ENCODE measurements at places on chromosomes 13 and 19. TPM values are rescaled to one million over a fixed set of nuclear protein-coding genes. Genes with fewer than 3 reads are reported as not detected.

Gene SLC10A2
- not detected for total RNA-seq

Gene CNOT3
- total RNA-seq: 63.2 TPM

Gene SIAH3
- total RNA-seq: not detected

Gene SIGLEC8
- not detected for total RNA-seq

Gene TMEM150B
- not detected for total RNA-seq

DNA sequence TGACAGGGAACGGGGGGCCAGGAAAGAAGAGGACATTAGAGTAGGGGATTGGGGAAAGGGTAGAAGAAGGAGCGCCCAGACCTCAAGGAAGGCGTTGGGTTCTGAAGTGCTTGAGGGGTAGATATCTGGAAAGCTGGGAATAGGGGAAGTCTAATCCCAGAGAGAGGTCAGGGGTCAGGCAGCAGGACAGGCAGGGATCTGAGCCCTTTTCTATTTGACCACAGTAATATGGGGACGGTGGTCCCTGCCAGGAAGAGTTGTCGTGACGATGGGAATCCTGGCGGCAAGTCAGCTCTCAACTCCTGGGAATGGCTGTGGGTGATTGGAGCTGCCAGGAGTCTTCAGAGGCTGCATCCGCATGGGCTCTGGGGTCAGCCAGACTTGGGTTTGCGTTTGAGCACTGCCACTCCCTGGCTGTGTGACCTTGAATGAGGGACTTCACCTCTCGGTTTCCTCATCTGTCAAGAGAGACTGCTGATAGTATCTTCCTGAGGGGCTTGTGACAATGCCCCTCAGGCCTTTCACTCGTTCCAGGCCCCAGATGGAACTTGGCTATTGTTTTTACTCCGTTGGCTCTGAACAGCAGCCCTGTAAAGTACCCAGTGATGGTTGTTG lies 1.3 kb downstream of the AP2A1 start:
- DNase-seq: no peak

- DNase-seq: no peak
Observed at GRCh38 chr13:71067165-71067815, 799.7 kb downstream of the DACH1 start.

DNA sequence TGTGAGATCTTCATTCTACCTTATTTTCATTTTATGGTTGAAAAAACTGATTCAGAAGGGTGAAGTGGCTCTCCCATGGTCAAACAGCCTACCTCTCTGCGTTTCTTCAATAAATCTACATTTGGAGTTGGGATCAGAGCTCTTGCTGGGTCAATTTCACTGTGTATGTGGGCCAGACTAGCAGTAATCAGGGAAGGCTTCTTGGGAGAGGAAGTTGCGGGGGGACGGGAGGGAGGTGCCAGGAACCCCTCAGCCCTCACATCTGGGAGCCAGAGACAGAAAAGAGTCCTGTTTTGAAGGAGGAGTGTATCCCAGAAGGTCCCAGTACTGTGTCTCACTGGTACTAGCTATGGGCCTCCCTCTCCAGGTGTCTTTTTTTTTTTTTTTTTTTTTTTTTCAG lies 934 bp downstream of the KXD1 start:
- DNase-seq: no peak

GRCh38 chr13:45748941-45749759 lies 47.0 kb downstream of the CBY2 start:
- DNase-seq: no peak

GRCh38 chr19:9531933-9532332 lies 6.5 kb downstream of the ZNF426 start:
- peak; percentile 32 for DNase-seq

DNA sequence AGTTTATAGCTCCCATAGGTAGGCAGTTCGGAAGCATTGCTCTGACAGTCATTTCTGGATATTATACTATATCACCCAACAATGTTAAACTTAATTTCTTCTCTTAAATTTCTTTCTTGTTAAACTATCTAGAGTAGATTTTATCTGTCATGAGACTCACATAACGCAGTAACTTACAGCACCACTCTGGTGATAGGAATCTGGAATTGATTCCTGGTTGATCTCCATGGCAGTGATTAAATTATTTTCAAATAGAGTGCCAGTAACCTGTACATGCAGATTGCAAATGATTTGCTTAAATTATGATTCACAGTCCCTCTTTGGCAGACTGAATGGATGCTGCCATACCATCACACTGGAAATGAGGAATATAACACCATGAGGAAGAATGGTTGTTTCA lies 722.1 kb downstream of the DACH1 start:
- DNase-seq: no peak

- DNase-seq: no peak
Observed at GRCh38 chr13:83831796-83832195, 50.5 kb downstream of the SLITRK1 start.

DNA sequence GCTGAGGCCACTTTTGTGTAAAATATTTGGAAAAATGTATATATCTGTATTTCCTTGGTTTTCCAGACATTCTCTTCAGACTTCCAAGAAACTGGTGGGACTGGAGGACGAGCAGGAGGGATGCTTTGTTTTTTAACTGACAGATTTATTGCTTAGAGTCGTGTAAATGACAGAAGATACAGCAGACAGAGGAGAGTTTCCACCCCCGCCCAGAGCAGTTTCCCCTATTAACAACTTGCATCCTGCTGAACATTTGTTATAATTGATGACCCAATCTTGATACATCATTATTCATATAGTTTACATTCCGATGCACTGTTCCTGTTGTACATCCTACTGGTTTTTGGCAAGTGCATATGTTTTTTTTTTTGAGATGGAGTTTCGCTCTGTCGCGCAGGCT lies 7.1 kb upstream of the DOCK6 start:
- peak; percentile 49 for DNase-seq

GRCh38 chr13:71488201-71488600 lies 378.8 kb downstream of the DACH1 start:
- no peak for DNase-seq

GRCh38 chr19:979318-979741 lies 4.8 kb upstream of the WDR18 start:
- DNase-seq: no peak

DNA sequence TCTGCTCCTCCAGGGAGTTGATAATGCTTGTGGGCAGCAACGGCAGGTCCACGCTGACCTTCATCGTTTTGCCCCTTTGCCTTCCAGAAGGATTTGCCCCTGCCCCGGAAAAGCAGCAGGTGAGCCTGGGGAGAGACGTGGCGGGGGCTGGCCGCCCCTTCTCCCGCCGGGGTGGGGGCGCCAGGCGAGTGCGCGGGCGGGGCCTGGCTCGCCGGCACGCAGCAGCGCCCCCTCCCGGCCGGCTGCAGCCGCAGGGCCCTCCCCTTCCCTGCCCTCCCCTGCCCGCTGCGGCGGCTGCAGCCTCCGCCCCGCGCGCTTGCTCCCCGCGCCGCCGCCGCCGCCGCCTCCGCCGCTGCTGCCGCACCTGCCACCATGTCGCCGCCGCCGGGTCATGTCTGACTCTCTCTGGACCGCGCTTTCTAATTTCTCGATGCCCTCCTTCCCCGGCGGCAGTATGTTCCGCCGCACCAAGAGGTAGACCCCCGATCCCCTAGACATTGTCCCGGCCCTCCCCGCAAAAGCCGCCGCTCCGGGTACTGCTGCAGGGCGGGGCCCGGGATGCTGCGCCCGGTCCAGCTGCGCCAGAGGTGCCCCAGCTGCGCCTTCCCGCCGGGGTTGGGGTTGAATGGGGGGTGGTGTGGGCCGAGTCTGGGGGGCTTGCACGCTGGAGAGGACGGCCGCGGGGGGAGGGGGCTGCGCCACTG lies at the start of gene MAST1:
Gene MAST1 (plus strand): TSS at position 334 of the 704 bp plus-strand sequence. CDS start 58 bp downstream, at position 392.
- DNase-seq: peak; percentile 46

DNA sequence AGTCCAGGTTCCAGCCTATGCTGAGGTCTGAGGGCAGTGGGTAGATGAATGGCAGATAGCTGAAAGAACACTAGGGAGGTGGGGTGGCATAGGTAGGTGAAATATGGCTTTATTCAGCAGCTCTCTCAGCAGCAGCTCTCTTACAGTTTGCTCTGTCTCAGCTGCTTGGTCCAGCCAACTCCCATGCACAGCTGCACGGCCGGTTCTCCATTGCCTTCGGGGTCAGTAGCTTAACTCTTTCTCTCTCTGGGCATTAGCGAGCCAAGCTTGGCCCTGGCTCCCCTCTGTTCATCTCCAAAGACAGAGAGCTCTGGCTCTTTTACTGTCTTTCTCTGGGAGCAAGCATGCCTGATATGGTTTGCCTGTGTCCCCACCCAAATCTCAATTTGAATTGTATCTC lies 151.9 kb downstream of the MYO16 start:
- no peak for DNase-seq

DNA sequence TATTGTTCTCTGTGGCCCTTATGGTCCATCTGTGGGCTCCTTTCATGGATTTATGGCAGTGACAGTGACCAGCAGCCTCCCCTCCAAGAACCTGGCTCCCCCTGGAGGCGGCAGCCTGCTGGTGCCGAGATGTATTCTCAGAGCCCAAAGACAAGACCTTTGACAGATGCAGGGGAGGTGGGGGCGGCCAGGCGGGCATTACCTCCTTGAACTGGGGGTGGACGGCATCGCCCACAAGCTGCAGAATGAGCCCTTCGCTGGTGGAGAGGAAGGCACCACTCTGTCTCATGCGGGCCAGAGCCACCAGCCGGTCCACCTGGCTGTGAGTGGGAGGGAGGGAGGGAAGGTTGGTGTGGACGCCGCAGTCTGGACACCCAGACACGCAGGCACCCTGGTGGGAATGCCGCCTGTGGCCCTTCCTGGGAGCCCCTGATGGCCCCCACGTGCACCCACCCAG lies 6.6 kb downstream of the ISOC2 start:
- peak; percentile 58 for DNase-seq

DNA sequence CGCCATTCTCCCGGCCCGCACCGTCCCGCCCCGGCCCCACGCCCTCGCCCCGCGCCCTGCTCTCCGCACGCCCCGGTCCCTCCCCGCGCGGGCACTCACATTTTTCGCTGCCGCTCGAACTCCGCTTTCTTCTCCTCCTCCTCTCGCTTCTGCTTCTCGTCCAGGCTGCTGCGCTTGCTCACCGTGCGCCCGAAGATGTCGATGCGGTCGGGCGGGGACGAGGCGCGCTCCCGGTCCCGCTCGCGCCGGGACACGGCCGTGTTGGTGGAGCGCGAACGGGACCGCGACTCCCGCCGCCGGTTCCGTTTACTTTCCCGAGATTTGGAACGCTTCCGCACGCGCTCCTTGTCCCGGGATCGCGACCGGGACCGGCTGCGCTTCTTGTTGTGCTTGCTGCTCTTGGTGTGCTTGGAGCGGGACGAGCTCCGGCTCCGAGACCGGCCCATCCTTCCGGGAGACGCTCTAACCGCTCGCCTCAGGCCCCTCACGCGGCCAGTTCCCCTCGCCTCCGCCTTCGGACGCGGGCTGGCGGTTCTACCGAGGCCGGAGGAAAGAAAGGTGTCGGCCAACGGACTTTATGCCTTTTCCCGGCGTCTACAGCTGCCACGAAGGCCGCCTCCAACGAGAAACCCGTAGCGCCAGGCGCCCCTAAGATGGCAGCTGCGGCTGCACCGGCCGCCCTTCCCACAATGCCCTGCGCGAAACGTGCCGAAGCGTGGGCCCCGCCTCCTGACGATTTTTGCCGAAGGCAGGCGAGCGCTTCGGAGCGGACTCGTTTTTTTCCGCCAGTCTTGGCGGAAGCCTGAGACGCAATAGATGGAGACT lies at the start of gene ARGLU1:
Gene ARGLU1 (minus strand): TSS at position 664 of the 825 bp plus-strand sequence. CDS start 218 bp downstream, at position 446.
- peak; percentile 92 for DNase-seq

DNA sequence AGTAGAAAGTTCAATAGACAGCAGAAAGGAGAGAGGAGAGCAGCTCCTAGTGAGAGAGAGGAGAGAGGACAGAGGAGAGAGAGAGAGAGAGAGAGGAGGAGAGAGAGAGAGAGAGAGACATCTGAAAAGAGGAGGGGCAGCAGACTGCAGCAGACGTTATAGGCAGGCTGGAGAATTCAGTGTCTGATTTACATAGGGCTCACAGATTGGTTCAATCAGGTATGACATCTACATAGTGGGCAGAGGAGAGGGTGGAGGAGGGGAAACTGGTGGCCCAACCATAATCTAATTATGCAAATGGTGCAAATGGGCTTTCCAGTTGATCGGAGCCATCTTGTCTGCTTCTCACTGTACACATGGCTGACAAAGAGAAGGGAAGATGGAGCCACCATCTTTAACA lies 221.3 kb upstream of the TRPC4 start:
- no peak for DNase-seq

DNA sequence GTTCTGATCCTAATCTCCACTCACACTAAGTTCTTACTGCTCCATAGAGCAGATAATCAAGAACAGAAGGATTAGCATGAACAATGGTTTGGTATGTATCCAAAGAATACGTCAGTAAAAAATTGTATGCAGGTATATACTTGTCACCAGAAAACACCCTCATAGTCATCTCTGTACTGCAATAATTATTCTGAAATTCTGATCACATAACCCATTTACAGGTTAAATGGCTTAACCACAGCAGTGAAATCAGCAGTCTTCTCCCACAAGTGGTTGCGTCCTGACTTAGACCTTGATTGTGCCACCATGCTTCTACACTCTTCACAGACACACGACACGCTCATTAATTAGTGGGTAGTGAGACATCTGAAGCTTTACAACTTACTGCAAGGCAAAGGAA lies 50.9 kb downstream of the LNX2 start:
- peak; percentile 9 for DNase-seq

DNA sequence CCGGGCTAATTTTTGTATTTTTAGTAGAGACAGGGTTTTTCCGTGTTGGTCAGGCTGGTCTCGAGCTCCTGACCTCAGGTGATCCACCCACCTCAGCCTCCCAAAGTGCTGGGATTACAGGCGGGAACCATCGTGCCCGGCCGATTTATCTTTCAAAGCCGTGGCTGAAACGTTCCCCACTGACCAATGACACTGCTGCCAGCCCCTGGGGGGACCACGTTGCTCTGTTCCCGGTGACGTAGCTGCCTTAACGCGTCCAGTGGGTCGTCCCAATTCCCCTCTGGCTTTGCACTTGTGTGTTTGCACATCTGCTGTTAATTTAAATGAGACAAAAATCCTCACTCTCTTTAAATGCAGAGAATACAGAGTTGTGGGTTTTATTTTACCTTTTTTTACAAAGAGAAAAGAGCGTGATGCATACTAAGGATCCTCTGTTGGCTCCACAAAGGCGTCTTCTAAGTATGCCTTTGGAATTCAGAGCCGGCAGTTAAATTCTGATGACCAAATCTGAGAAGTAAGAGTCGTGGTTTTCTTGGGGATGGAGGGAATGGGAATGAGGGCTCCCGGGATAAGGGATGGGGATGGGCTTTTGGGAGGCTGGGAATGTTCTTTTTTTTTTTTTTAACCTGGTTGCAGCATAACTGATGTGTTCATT lies 18.6 kb upstream of the LMTK3 start:
- no peak for DNase-seq

DNA sequence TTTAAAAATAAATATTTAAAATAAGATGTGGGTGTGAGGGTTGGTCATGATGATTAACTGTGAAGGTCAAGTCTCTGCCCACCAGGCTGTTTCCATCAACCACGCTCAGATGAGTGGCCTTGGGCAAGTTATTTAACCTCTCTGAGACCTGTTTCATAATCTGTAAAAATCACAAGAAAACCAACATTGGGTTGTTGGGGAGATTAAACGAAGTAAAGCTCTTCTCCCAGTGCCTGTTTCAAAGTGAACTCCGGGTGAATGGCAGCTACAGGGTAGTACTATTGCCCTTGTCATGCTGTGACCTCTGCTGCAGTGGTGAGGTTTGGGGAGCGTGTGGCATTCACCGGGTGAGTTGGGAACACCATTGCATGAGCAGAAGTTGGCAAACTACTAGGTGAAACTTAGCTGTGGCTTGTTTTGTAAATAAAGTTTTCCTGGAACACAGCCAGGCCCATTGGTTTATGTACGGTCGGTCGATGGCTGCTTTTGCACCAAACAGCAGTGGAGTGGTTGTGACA lies 153.2 kb downstream of the USP12 start:
- no peak for DNase-seq

All from MCF 10A (cell line).